T-helper 9 cell (primary cell): ENCODE measurements at places on chromosomes 11 and 22.

DNA sequence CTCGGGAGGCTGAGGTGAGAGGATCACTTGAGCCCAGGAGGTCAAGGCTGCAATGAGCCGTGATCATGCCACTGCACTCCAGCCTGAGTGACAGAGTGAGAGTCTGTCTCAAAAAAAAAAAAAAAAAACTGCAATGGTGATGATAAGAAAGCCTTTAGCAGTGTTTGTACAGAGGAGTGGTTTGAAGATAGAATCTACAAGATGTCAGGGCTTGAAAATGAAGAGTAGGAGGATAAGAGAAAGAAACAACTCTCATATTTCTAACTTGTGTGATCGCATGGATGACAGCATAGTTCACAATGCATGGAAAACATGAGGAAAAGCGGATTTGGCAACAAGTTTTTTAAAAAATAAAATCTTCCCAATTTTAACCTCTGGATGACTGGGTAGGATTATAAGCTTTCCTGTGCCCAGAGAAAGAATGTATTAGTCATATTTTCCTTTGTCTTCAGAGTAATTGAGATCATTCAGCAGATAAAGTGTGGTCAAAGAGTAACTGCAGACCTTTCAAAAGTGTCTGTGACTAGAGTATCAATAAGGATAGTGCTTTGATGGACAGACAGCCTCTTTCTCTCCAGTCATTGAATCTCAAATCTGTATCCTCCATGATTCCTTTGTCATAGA lies 328.1 kb downstream of the CASP12 start:
- no peak for DNase-seq

DNA sequence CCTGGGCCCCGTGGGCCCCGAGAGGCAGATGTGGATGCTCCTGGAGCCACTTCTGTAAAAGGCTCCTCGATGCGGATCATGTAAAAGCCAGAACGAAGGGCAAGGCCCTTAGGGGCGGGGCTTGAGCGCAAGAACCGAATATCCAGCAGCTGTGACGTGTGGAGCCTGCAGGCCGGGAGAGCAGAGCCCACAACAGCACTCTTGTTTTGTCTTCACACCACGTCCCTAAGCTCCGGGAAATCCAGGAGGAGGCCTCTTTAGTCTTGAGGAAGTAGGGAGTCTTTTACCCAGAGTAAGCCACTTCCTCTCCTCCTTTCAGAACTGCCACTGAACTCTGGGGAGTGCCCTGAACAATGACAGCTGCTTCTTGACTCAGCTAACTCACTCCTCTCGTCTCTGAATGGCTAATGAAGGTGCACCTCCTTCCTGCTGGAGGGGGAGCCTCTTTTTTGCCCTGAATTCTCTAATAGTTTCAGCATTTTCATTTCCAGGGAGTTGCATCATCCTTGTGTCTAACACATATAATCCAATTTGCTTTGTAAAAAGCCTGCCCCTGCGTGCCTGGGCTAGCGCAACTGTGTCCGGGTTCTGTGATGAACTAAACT lies 12.5 kb downstream of the L3MBTL2 start:
- DNase-seq: no peak

- no peak for DNase-seq
Measured at GRCh38 chr11:19849107-19849789, 136.6 kb downstream of the NAV2 start.

DNA sequence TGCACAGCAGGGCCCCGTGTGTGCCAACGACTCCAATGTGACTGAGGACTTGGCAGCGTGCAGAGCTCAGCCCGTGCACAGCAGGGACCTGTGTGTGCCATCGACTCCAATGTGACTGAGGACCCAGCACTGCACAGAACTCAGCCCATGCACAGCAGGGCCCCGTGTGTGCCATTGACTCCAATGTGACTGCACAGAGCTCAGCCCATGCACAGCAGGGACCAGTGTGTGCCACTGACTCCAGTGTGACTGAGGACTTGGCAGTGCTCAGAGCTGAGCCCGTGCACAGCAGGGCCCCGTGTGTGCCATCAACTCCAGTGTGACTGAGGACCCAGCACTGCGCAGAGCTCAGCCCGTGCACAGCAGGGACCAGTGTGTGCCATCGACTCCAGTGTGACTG lies 347.8 kb upstream of the B3GAT1 start:
- DNase-seq: no peak

- DNase-seq: no peak
Measured at GRCh38 chr11:1805525-1805924, 29.3 kb upstream of the SYT8 start.

DNA sequence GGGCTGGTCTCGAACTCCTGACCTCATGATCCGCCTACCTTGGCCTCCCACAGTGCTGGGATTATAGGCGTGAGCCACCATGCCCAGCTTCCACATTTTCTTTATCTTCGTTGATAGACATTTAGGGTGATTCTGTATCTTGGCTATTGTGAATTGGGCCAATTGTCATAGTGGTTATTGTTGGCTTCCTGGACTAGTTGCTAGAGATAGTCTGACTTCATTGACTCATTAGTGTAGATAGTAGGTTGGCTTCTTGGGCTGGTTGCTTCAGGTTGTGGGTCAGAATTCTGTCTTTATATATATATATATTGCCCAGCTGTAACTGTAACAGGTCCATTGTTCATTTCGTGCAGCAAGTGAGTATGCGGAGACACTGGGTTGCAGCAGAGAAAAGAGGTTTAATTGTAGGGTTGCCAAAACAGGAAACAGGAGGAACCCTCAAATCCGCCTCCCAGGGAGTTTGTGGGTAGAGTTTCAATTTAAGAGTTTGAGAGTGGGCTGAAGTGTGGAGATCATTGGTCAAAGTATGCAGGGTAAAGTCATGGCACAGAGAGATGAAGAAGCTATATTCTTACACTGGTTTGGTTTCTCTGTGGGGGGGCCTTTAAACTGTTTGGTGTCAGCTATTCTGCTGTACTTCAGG lies 22.0 kb downstream of the ATG13 start:
- no peak for DNase-seq
